ENCODE measurements at places on chromosomes 3 and 15.
A peak's percentile ranks its signal among the peaks of the same experiment; 100 is the strongest.

- DNase-seq = no peak
Measured at GRCh38 chr3:186255703-186256331, 106.2 kb downstream of the DGKG start.

DNA sequence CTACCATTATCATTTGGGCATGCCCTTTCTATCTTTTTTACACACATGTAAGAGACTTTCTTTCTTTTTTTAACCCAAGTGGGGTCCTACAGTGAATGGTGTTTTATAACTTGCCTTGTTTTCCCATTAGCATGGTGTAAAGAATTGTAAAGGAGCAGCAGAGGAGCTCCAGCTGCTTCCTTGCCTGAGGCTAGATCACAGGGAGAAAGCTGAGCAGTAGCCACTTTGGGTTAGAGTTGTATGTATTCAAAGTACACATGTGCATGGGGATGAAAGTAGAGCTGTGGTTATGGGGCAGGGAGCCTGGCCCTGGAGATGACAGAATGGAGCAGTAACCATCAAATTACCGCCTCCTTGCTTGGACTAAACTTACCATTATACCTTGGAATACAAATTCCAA lies 231.1 kb upstream of the PDZRN3 start:
- no peak for DNase-seq

GRCh38 chr3:12518261-12519028 lies 26.9 kb downstream of the MKRN2OS start:
- no peak for DNase-seq

DNA sequence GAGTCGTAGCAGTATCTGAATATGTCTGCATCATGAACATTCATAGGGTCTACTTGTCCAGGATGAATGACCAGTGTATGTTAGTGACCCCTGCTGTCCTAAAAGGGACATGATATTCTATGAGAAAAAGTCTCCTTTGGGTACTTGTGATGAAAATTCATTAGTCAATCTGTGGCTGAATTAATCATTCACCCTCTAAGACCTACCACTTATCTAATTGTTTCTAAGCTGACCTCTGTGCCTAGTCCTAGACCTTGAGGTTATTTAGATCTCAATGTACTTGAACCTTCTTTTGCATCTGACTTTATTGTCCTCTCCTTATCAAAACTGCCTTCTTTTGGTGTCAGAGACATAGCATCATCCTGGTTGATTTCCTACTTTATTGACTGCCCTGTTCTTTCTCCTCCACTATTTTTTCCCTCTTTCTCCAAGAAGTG lies 799.3 kb downstream of the DIPK2A start:
- DNase-seq = no peak

DNA sequence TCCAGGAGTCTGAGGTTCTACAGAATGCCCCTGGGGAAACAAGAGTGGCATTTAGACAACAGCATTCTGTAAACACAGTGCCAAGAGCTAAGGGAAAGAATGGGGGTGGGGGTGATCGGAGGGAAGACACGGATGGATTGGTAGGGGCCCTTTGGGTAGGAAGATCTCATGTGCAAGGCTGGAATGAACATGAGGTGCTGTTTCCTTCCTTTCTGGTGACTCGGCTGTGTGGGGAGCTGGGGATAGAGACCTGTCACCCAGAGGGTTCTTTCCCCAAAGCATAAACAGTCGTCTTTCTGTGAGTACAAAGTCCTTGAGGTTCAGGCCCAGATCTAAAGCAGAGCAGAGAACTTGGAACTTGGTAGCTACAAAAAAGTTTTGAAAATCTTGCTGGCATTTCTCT lies 11.7 kb downstream of the TPM1 start:
- no peak for DNase-seq

DNA sequence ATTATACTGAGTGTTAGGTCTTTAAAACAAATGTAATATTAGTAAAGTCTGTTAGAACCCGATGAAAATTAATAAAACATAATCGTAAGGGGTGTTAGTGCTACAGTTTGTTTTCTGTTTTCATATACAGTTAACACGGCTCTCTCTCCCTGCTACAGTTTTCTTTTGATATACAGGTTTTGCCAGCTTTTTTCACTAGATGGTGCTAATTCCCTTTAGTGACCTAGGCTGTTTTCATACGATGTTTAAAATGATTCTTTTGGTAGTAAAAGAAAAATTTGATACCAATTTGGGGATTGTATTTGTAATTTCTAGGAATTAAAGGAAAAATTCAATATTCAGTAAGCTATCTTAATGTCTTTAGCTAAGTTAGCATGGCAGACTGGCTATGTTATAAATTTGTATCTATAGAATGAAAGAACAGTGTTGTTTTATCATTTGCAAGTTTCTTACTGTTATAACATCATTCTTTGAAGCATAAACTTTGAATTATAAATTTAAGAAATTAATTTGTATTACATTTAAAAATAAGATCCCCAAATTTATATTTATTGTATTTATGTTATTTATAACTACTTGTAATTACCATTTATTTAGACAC lies 11.5 kb downstream of the APH1B start:
- peak; percentile 19 for DNase-seq

GRCh38 chr3:106943071-106943470 lies 434.2 kb upstream of the CCDC54 start:
- DNase-seq = no peak

DNA sequence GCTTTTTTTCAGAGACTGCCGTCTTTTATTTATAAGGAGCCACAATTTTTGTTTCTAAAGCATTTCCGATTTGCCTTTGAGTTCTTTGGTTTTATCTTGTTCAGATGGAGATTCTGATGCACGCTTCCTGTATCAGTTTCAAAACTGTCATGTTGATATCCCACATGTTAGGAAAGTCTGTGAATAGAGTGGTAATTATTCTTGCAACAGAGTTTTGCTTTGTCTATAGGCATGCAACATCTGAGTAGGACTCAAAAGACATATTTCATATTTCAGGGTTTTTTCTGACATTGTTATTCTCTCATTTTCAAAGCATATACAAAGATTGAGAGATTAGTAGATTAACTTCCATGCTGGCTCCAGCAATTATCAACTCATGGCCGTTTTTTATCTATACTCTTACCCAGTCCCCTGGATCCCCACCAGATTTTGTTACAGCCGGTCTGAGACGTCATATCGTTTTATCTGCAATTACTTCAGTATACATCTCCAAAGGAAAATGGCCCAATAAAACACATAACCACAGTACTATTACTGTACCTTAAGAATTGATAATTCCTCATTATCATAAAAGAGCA lies 22.4 kb downstream of the PAQR5 start:
- DNase-seq = no peak

DNA sequence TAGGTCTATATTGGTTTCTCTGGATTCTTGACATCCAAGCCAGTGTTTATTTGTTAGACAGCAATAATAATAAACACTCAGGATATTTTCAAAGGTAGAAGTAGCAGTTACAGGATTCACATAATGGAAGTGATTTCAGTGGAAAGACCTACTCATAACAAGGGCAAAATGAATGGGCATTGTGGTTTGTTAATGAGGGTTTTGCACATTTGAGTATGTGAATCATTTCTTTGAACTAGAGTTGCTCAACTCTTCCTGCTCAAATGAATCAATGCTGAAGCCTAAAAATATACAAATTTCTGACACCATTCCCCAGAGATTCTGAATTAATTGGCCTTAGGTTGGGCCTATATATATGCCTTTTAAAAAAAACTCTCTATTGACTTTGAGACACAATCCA lies 4.1 kb upstream of the COL6A5 start:
- DNase-seq = no peak

GRCh38 chr3:86740751-86741150 lies 250.2 kb downstream of the VGLL3 start:
- no peak for DNase-seq

- DNase-seq = no peak
Measured at GRCh38 chr15:61008915-61009314, 220.2 kb downstream of the RORA start.

DNA sequence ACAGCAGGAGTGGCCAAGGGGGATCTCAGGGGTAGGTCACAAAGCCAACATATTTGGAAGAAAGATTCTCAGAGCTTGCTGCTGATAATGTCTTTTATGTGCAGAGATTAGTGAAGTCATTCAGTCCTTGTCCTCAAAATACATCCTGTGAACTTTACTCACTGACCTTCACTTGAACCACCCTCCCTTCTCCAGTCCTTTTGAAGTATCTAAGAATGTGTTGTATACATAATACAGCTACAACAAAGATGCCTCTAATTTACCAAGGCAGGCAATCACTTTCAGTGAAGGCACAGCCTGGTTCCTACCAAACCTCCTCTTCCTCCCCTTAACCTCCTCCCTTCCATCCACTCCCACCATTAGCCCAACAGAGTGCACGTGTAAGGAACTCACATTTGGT lies 38.3 kb downstream of the ETV5 start:
- DNase-seq = no peak

- DNase-seq = no peak
Measured at GRCh38 chr3:13850161-13850945, 29.5 kb downstream of the WNT7A start.

DNA sequence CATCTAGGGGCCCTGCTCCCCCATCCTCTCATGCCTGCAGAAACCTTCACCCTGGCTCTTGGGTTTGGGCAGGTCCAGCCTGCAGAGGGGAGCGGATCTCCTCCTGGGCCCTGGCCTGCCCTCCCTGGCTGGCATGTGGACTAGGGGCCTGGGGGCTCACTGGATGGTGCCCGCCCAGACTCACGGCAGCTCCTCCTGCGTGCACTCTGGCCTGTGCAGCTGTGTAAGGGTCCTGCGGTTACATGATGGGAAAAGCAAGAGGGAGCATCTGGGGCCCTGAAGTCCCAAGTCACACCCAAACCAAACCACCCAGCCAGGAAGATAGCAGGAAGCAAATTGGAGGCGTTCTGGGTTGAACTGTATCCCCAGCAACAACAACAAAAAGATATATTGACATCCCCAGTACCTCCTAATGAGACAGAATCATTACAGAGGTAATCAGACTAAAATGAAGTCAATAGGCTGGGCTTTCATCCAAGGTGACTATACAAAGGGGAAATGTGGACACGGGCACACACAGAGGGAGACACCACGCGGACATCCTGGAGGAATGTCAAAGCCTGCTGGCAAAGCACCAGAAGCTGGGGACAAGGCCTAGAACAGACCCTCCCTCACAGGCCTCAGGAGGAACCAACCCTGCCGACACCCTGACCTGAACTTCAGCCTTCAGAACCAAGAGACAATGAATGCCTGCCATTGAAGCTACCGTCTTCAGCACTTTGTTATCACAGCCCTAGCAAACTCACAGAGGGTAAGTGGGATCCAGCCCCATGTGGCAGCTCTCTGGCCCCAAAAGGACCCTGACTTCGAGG lies 10.4 kb upstream of the CLK3 start:
- DNase-seq = peak; percentile 69

DNA sequence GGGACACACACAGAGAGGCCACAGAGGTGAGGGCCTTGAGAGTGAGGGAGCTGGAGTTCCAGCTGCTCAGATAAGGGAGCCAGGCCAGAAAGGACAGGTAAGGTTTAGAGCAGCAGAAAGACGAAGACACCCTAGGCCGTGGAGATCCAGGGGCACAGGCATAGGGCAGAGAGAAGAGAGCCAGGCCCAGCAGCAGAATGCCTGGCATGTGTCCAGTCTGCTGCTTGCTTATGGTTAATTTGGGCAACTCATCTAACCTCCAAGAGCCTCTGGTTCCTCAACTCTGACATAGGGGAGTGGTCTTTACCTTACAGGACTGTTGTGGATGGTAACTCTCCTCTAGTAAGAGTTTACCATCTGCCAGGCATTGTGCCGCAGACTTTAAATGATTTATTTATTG lies 35.9 kb downstream of the STARD5 start:
- no peak for DNase-seq

DNA sequence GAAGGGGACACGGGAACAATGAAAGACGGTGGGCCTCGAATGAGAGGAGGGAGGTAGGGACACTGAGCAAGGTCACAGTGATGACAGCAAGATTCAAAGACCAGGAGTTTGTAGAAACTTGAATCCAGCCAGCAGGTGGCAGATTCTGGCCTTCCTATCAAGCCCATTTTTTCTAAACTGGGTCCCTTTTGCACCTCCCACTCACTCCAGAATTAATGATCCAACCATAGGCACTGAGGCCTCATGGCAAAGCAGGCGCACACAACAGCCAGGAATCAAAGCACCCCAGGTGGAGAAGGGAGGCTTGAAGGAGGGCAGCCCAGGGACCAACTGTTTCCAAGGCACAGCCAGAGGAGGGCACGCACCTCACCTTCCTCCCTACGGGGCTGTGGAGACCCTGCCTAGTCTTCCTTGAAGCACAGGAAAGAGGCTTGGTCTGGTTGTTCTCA lies 90.2 kb downstream of the ANP32A start:
- DNase-seq = no peak

GRCh38 chr15:72925661-72926060 lies 126.6 kb upstream of the NEO1 start:
- DNase-seq = no peak

GRCh38 chr3:100299016-100299415 lies 35.5 kb upstream of the NIT2 start:
- no peak for DNase-seq

DNA sequence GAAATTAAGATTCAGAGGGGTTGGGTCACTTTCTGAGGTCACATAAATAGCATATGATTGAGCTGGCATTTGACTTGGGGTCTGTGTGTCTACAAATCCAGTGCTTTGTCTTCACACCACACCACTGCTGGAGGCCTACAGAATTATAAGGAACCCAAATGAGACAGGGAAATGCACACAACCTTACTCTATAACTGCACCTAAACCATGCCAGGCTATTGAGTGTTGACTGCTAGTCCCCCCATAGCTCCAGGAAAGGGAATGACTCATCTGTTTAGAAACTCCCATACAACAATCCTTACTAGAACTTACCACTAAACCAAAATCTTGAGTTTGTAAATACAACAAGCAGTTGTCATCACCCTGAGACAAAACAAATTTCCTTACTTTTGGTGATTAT lies 16.9 kb upstream of the TSC22D2 start:
- DNase-seq = no peak

DNA sequence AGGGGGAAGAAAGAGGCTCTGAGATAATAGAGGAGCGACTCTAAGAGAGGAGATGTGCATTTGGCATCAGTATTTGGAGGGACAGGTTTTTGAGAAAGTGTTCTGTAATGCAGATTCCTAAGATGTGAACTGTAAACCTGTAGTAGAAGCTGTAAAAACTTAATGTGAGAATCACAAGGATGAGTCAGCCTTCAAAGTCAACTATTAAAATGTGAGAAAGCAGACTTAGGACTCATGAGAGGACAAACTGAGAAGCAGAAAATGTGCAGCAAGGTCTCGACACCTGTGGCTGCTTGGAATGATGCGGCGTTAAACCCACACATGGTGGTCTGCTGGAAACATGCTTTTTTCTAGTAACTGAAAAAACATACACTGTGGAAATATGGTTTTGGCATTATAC lies 36.0 kb downstream of the USP13 start:
- no peak for DNase-seq

DNA sequence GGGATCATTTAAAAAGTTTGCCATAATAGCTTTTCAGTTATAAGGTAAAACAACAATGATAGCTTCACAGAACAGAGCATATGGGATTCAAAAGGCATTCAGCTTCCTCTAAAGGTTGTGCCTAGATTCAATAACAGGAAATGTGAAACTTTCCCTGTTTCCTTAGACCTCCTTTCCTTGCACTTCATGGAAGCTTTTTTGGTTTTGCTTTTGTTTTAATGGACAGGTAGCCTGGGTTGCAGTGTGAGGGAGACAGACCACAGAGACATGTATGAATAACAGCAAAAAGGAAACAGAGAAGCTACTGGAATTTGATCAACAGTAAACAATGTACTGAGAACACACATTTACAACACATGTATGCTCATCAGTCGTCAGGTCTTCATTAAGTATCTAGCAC lies 2.3 kb upstream of the TNFAIP8L3 start:
- DNase-seq = no peak

Measured in NCI-H1930 (cell line).